Activated CD8-positive, alpha-beta memory T cell treated with anti-CD3 and anti-CD28 coated beads for 4 hours (primary cell): ENCODE measurements at places on chromosomes 5 and 9.

DNA sequence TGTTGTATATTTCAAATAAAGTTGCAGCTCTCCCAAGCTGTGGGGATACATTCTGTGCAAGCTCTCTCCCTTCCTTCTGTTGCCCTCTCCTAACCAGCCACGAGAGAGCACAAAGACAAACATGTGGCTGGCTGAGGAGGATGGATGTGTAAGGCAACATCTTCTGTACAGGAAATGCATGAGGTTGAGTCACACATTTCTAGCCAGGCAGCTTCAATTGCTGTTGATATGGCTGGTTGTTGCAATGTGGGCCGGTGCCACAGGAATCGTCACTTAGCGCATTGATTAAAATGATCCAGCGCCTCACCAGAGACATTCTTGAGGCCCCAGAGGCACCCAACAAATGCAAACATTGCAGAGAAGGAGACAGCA is 207.1 kb downstream of the ICE1 start:
- DNase-seq = no peak

DNA sequence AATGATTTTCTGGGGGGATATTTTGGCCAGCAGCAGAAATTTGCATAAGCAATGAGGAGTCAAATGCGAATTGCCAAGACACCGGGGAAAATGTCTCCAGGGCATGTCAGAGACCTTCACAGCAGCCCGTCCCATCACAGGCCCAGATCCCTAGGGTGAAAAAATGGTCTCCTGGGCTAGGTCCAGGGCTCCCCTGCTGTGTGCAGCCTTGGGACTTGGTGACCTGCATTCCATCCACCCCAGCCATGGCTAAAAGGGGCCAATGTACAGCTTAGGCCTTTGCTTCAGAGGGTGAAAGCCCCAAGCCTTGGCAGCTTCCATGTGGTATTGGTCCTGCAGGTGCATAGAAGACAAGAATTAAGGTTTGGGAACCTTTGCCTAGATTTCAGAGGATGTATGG is 534.5 kb upstream of the MEF2C start:
- no peak for DNase-seq

DNA sequence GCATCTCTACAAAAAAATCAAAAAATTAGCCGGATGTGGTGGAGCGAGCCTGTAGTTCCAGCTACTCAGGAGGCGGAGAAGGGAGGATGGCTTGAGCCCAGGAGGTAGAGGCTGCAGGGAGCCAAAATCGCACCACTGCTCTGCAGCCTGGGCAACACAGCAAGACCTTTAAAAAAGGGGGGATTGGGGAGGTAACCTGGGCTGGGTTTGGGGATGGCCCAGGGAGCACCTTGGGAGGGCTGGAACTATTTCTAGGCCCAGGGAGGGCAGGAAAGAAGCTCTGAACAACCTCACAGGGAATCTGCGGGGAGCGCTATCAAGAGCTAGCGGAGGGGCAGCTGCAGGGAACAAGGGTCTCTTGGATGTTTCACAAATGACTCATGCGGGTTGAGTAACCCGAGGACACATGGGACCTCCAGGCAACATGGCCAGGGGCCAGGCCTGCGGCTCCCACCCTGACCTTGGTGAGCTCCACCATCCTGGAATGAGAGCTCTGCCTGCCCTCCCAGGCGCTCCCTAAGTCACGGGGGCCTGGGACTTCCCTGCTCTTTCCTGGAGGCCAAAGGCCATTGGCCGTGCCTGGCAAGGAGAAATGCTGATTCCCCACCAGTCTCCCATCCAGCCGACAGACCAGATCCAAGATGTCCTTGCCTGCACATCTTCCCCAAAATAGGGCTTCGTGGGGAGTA is 23.4 kb downstream of the SARDH start:
- DNase-seq = no peak

DNA sequence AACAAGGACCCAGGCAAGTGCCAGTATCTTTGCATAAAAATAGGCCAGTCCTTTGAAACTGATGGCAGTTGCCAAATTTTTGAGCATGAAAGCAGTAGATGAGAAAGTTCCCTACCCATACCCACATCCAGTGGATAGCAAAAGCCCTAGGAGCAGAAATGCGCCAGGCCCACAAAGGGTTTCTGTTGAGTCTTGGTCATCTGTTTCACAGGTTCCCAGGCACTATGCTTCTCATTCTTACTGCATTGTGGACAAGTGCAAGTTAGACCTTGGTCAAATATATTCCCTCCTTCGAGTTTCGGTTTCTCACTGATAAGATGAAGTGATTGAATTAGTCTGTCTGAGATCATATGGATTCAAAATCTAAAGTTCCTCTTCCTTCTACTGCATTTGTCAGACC is 152.3 kb downstream of the NR3C1 start:
- no peak for DNase-seq

DNA sequence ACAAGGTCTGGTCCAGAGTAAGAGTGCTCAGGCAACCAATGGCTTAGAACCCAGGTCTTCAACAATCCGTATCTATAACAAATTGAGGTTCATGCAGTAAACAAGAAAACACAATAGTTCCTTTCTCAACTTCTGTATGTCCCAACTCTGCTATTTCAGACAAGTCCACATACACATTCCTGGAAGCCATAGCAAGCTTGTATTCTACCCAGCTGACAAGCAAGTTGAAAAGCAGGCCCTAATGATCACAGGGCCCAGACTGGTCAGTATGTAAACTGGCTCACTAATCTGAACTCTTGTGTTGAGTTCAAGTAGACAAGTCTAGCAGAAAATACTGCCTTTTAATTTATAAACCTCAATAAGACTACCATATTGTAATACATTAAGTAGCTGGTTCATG is 26.9 kb downstream of the FNIP1 start:
- DNase-seq = no peak

GRCh38 chr9:23587433-23587832 is 238.6 kb downstream of the ELAVL2 start:
- no peak for DNase-seq

DNA sequence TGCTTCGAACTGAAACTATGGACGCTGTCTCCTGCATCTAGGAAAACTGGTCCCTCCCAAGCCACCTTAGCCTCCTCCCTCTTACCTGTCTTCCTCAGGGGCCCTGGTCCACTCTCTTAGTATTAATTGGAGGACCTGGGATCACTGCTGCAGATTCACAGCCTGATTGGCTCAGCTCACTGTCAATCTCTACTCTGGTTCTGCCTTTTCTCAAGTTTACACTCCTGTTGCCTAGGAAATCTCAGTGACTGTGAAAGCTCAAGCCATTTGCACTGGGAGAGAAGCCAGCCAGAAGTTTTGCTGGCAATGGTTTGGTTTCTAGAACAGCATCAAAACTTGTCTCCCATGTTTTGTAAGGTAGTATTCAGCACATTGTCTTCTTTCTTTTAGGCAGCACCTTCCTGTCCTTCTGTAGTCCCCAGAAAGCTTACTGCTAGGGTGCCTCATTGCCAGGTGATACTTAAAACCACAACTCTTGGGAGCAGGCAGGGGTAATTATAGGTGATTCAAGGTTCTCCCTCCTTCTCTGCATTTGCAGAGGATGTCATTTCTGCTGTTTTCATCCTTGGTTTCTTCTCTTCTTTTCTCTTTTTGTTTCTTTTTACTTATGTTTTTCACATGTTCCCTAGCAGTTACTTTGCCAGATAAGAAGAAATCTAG is at the start of gene CAPSL:
TSS of gene CAPSL (minus strand) at position 55 of the 660 bp plus-strand sequence. CDS start 17,502 bp downstream, outside the sequence.
- DNase-seq = no peak

GRCh38 chr5:76610196-76610595 is 13.0 kb downstream of the F2RL2 start:
- no peak for DNase-seq

DNA sequence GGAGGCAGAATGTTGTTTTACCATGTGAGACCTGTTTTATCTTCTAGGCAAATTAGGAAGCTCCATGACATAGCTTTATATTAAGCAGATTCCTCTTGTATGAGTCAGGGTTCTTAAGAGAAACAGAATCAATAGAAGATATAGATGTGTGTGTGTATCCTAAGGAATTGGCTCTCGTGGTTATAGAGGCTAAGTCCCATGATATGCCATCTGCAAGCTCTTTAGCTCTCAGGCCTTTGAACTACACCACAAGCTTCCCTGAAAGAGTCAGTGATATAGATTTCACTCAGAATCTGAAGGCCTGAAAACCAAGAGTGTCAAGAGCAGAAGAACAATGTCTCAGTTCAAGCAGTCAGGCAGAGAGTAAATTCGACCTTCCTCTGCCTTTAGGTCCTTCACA is 365.8 kb upstream of the ZNF608 start:
- DNase-seq = no peak

DNA sequence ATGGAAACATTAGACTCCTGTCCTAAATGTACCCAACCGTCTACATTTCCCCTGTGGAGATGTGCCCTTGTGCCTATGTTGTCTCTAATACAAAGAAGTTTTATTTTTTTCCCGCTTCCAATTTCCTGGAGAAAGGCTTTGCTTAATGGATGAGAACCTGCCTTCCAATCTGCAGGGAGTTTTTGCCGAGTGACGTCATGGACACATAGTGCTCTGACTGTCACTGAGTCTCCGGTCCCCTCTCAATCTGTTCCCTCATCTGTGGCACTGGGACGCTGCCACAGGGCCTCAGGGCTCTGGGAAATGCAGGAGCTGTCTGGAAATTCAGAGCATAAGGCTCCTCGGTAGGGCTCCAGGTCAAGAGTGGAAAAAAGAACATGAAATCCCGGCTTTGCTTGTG is 144.8 kb downstream of the PDZD2 start:
- DNase-seq = no peak

GRCh38 chr5:126129431-126129830 is 293.8 kb upstream of the GRAMD2B start:
- no peak for DNase-seq

DNA sequence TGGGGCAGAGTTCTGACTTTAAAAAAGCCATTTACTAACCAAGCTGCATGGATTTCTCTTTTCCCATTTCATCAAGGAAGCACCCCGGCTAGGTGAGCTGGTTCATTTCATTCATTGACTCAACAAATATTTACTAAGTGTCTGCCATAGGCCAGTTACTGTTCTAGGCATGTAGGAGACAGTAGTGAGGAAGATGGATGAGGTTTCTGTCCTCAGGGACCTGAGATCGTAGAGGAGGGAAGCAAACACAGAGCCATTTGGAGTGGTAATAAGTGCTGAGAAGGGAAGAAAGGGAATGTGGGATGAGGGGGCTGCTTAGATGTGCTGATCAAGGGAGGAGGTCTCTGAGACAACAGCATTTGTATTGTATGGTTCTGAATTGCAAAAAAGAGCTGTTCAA is 120.4 kb downstream of the C9orf152 start:
- DNase-seq = no peak

GRCh38 chr5:3190930-3191329 is 404.7 kb upstream of the IRX1 start:
- DNase-seq = no peak

DNA sequence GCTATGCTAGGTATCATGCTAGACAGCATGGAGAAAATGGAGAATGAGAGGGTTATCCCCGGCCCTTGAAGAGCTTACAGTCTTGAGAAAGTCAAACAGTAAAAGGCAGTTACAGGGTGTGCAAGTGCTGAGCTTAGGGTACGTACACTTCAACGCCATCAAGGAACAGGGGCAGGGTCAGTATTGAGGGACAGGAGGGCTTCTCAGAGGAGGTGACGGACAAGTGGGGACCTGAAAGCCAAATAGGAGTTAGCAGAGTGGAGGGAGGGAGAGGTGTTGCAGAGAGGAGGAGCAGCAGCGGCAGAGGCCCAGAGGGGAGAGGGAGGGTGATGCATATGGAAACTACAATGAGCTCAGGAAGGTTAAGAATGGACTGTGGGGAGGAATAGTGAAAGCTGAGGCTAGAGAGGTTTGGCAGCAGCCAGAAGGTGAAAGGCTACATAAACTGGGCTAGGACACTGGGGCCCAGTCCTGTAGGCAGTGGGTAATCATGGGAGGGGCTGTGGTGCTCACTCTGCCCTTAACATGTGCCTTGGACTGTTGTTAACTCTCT is 88.0 kb downstream of the NRG2 start:
- no peak for DNase-seq

GRCh38 chr5:58360794-58361193 is 99.1 kb downstream of the PLK2 start:
- no peak for DNase-seq
